Body of pancreas (tissue), 4 donors: ENCODE measurements at places on chromosomes 13 and 19. TPM values are rescaled to one million over a fixed set of nuclear protein-coding genes. Genes with fewer than 3 reads are reported as not detected.

The NLRP4 gene
- not detected for total RNA-seq

The CCDC61 gene
- total RNA-seq, result 7.8 TPM

The CLEC4G gene
- 0.52 TPM for total RNA-seq

The ACER1 gene
- not detected for total RNA-seq

The CAPN12 gene
- total RNA-seq, result 9.9 TPM

The CTXN1 gene
- 10.2 TPM for total RNA-seq

The ESD gene
- 24.4 TPM for total RNA-seq

The ICAM5 gene
- not detected for total RNA-seq

The RELB gene
- total RNA-seq, result 11.9 TPM

The CBLC gene
- total RNA-seq, result 23.6 TPM

The BRCA2 gene
- total RNA-seq, result 1.0 TPM
